Fibroblast of skin of abdomen (primary cell): ENCODE measurements at places on chromosomes 4 and X.

DNA sequence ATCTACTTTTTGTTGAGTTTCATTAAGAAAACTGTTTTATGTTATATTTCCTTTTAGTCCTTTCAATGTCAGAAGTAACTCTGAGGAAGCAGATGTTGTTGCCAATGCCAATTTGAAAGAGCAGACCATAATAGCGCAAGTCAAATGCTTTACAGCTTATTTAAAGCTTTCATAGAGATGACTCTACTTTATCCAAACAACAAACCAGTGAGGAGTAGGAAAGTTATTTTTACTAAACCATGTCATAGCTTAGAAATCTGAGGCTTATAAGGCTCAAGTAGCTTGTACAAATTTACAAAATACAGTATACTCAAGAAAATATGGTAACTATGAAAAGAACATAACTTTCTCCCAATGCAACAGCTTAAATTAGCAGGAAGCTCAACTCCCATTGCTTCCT, 40.1 kb upstream of the SPOCK3 start:
- DNase-seq: no peak

GRCh38 chr4:169154121-169154520, 116.6 kb downstream of the SH3RF1 start:
- no peak for DNase-seq

DNA sequence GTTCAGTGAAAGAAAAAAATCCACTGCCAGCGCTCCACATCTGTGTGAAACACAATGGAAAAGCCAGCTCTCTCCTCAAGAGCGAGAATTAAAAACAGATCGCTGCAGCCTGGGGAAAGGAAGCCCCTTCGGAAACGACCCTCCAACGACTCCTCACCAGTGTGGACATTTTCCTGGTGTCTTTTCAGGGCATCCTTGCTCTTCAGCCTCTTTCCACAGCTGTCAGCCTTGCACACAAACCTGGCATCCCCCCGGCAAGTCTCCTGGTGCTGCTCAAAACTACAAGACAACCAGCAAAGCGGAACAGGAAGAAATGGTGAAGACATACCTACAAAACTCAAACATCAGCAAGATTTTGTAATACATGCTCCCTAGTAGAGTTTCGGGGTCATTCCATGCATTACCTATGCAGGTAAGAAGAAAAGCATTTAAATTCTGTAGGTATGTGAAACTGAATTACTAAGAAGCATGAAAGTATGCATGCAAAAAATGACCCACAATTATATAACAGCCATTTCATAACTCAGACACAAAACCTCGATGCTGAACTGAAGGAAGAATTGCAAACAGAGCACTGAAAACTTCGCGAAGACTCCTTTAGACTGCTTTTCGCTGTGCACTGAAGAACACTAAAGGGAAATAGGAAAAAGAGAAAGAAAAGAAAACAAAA, 106.1 kb downstream of the PRDM5 start:
- no peak for DNase-seq

GRCh38 chr4:151808120-151808529, 47.3 kb upstream of the GATB start:
- DNase-seq: no peak

- no peak for DNase-seq
These were observed 44.6 kb downstream of the EIF2S3 start for GRCh38 chrX:24099394-24099793.

DNA sequence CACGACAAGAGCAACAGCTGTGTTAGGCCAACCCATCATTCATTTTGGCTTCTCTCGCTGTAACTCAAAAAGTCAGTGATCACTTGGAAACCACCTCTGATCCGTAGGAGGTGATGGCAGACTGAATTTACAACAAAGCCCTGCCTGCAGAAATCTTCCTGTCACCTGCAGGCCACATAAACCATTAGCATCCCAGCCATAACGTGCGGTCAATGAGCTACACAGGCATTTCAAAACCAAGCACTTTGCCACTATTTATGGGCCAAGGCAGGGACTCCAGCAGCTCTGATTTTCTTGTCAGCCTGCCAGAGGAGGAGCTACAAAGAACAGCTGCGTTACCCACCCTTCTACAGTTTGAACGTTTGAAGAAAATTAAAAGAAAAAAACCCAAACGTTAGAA, 228.1 kb upstream of the PPARGC1A start:
- peak; percentile 65 for DNase-seq

DNA sequence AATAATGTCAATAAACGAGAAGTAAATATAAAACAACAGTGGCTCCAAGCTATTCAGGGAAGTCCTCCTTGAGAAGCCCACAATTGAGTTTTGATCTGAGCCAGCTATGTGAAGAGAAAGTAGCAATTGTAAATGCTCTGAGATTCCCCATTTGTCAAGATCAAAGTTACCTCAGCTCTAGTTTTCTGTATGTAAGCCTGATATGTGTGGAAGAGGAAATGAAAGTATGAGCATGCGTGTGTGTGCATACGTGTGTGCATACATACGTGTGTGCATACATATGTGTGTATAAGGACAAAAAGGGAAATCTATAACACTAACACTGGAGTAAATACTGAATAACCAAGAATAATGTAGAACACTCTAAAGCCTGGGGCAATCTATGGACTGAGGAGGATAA, 130.3 kb downstream of the SCFD2 start:
- no peak for DNase-seq

DNA sequence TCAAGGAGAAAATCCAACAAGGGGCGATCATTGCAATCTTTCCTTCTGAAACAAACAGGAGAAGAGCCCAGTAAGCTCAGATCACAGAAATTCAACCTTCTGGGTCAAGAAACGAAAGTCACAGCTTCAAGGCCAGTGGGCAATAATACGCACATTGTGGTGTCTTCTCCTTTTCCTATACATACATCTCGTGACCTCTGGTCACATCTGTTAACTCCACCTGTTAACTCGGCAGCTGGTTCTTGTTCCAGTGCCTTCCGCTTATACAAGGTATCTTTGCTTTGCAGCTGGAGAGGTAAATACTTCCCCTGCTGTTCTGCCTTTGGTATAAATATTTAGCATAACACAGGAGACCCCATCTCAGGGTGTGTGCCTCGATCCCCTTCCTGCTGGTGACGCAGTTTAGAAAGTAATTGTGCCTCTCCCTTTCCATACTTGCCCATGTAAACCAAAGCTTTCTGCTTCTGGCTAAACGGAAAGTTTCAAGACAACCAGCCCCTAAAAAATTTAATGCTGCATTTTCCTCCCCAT, 45.0 kb downstream of the CCDC149 start:
- no peak for DNase-seq

DNA sequence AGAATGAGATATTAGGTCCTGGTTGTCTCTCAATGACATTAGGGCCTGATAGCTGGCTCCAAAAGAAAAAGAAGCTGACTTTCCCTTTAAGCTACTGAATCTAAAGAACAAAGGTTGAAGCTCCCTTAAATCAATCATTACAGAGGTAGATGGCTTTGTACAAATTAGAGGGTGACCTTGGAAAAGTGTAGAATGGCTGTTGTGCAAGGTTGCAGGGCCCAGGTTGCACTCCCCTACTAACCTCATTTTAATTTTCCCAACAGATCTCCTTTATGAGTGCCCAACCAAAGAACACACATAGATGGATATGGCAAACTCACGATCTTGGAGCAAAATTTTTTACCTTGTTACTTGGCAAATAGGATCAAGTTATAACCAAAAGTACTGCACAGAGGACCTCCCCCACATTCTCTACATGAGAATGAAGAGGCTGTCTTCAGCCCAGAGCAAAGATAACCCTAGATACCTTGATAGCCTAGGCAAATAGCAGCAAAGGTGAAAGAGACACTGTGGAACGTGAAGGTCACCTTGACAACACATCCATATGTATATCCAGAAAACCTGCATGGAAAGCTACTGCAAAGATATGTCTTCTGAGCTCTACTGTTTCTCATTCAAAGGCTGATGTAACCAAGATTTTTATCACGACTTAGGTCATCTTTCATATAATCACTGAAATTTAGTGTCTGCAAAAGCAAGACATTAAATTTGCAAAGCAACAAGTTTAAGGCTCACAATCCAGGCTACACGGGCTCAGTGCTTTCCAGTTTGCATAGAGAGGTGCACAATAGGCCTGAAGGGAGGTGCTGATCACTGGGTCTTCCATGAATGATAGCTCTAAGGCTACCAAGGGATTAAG, 23.0 kb downstream of the KLB start:
- DNase-seq: no peak

DNA sequence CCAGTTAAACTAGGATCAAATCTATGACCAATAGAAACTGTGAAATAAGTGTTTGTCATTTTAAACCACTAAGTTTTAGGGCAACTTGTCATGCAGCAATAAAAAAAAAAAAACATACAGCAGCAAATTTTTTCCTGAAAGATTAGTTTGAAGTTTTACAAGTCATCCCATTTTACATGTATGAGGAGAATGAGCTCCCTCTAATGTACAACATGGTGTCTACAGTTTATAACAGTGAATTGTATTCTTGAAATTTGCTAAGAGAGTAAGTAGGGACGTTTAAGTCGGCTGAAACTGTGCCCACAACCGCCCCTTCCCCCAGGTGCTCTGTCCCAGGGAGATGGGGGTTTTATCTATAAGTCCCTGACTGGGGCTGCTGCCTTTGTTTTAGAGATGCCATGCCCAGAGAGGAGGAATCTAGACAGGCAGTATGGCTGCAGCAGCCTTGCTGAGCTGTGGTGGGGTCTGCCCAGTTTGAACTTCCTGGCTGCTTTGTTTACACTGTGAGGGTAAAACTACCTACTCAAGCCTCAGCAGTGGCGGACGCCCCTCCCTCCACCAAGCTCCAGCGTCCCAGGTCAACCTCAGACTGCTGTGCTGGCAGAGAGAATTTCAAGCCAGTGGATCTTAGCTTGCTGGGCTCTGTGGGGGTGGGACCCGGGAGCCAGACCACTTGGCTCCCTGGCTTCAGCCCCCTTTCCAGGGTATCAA, 499.3 kb upstream of the CT83 start:
- no peak for DNase-seq

GRCh38 chr4:127503111-127503510, 129.6 kb upstream of the INTU start:
- peak; percentile 78 for DNase-seq

DNA sequence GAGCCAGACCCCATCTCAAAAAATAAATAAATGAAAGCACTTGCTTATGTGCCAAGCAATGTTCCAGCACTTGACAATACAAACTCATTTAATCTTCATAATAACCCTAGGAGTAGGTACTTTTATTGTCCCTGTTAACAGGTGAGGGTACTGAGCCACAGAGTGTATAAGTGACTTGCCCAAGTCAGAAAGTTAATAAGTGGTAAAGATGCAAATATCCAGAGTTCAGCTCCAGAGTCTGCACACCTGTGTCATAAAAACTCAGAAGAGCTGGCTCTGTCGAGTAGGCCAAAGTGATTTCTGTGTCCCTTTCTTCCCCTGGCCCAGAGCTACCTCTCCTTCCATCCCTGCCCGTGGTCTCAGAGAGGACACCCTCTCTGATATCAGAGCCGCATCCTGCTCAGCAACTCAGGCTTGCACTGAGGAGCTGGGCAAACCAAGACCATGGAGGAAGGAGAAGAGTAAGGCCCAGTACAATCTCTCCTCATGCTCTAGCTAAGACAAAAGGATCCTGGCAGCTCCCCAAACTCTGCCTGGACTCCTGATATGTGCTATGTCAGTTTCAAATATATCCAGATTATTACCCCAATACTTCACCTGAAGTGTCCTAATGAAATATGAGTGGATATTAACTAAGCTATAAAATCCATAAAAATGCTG, 136.3 kb downstream of the HS6ST2 start:
- DNase-seq: no peak

DNA sequence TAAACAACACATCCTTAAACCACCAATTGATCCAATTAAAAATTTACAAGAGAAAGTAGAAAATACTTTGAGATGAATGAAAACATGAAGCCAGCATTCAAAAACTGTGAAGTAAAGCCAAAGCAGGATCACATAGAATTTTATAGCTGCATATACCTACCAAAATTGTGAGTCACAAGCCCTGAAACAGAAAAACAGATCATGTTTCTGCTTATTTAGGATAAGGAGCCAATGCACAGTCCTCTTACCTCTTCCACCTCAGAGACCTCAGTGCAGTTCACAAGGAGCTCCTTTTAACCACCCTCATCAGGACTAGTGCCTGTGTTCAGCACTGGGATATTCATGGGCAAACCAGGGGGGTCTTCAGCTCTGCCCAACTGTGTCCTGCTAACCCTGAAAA, 386.7 kb downstream of the TECRL start:
- no peak for DNase-seq
